ENCODE measurements at places on chromosomes 5 and 9. TPM values are rescaled to one million over a fixed set of nuclear protein-coding genes. Genes with fewer than 3 reads are reported as not detected.

NMUR2 gene
- total RNA-seq, result not detected

HMCN2 gene
- 40.5 TPM for total RNA-seq

PCDHA7 gene
- total RNA-seq, result not detected

GADD45G gene
- total RNA-seq, result 6.6 TPM

BRIX1 gene
- 10.7 TPM for total RNA-seq

FOXD4 gene
- 0.19 TPM for total RNA-seq

TLX3 gene
- not detected for total RNA-seq

PCDHA10 gene
- 0.29 TPM for total RNA-seq

ROR2 gene
- total RNA-seq, result 6.5 TPM

DMGDH gene
- 3.6 TPM for total RNA-seq

SIL1 gene
- total RNA-seq, result 35.6 TPM

GRCh38 chr9:105912157-105912862, 218.0 kb downstream of the TMEM38B start:
- no peak for DNase-seq

DNA sequence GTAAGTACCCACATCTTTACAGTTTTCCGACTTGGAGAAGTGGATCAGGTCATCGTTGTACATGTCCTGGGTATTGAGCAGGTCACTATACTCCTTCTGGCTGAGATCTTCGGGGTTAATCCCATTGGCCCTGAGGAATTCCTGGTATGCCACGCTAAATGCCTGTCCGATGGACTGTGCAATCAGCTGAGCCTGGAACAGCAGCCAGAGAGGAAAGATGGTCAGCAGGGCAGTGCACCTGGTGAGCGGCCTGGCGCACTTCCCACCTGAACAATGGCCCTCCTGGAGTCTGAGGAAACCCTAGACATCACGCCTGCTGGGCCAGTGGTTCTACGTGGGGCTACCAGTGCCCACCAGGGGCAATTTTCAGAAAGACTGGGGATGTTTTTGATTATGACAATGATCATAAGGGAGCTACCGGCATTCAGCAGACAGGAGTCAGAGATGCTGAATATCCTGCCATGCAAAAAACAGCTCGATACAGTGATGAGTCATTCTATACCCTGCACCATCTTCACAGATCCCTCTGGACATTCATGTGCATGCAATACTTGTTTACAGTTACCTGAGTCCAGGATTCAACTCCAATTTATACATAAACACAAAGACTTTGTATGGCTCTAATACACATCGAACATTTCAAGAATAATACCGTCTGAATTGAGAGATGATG, 127.2 kb downstream of the ENTREP1 start:
- no peak for DNase-seq

DNA sequence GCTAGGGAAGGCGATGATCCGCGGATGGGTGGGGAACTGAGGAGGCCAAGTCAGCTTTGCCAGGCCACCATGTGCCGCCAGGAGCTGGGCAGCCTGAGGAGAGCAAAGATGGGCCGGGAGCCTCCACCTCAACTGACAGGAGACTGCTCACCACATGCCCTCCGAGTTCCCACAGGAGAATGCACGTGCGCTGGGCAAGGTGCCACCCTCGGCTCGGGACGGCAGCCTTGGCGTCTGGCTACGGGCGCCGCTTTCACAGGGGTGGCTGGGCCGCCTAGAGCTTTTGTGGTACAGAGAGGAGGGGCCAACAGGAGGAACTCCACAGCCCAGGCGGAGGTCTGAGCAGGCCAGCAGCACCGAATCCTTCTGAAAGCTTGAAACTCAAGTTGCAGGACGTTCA, 5.3 kb upstream of the TBC1D9B start:
- no peak for DNase-seq

DNA sequence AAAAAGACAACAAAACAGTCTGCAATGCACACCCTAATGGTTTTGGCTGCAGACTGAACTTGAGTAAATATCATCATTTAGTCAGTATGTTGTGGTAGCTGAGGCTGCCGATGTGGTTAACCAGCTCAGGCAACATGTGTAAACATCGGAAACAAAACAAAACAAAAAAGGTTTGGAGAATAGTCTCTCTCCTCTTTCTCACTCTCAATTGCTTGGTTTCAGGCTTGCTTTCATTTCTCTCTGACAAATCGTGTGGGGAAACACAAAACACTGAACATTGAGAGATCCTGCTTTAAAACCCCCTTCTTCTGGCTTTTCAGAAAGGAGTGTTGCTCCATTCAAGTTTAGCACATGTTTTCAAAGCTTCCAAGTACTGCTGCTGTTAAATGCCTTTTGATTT, 453.3 kb downstream of the BNC2 start:
- no peak for DNase-seq

- no peak for DNase-seq
These were observed 213.2 kb downstream of the TMC1 start for GRCh38 chr9:72734631-72735030.

DNA sequence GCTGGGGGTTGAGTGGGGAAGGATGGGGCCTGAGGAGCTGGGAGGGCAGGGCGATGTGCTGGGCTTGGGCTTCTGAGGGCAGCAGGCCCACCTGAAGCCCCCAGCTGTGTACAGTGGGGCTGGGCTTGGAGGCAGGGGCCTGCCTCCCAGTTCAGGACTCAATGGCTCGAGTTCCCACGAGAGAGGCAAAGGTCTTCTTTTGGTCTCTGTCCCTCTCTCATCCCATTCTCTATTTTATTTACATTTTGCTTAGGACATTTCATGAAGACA, 180.6 kb downstream of the MACROH2A1 start:
- no peak for DNase-seq

GRCh38 chr5:137119321-137119720, 379.8 kb downstream of the SPOCK1 start:
- no peak for DNase-seq

DNA sequence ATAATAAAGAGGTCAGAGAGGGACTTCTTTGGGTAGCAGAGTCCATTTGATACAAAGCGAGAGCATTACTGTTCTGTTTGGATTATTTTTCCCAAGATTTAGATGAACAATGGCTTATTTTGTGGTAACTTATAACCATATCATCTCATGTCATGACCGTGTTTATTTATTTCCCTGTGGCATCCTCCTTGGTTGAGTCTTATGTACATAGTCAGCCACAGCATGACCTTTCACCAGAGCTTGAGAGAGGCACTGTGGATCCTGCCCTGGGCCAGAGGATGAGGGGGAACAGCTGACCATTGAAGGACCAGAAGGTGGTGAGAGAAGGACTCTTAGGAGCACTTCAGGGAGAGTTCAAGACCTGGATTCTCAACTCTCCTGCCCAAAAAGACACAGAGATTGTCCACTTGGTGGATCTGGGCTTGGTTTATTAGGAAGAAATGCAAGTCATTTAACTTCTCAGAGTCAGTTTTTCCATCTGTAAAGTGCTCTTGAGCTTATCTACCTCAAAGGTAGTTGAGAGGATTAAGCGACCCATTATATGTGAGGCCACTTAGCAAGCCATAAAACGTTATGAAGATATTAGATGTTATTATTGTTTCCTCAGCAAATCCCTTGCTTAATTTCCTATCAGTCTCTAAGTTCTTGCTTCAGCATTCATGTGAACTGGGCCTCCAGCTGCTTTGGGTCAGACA, 51.4 kb downstream of the PPIC start:
- DNase-seq, result no peak

DNA sequence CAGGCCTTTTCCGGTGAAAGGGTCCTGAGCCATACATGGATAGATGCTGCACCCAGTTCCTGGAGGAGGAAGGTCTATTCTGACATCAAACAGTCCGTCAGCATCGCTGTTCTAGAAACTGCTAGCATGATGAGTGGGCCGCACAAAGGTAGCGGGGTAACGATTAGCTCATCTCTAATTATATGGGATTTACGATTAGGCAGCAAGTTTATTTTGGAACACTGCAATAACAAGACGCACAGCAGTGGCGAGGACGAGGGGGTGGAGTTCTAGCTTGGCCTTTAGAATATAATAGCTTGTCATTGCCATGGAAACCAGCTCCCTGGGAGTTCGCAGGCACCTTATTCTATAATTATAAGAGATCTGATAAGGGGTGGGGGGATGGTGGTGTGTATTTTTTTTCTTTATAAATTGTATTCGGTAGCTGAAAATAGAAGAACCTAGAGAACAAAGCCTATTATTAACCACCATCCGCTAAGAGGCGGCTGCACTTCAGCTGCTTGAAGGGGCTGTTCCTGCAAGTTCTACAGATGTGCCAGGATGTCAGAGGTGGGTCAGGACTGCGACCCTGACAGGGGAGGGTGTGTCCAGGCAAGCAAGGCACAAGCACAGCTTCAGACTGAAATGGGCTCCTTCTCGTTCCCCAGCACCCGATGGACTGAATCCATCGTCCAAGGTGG, 311.0 kb downstream of the AGTPBP1 start:
- DNase-seq, result no peak

GRCh38 chr9:8816361-8816760, 1016.8 kb upstream of the DMAC1 start:
- no peak for DNase-seq

DNA sequence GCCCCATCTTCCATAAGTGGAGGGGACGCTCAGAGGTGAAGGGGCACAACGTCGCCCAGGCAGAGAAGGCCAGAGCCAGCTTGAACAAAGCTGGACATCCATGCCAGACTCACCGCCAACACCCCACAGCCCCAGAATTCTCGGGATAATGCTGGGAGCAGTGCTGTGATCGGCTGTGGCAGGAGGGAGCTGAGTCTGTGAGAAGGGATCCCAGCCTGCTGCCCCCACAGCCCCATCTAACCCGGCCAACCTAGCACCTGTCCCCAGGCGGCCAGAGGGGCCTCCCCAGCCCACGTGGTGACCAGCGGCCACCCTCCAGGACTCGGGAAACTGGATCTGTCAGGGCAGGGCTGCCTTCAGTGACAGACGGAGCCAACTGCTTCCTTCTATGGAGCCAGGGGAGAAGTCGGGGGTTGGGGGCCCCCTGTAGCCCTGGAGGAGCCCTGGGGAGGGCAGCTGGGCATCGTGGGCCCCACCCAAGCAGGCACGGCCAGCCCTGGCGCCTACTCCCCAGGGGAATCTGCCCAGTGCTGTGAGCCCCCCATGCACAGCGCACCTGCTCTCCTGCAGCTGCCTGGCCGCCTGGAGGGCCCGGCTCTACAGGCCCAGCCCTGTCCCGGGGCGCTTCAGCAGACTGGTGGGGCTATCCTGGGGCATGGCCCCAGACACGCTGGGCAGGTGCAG, 6.0 kb downstream of the BRD3 start:
- DNase-seq, result no peak

- no peak for DNase-seq
These were observed 68.2 kb downstream of the CDC14B start for GRCh38 chr9:96551403-96551802.

DNA sequence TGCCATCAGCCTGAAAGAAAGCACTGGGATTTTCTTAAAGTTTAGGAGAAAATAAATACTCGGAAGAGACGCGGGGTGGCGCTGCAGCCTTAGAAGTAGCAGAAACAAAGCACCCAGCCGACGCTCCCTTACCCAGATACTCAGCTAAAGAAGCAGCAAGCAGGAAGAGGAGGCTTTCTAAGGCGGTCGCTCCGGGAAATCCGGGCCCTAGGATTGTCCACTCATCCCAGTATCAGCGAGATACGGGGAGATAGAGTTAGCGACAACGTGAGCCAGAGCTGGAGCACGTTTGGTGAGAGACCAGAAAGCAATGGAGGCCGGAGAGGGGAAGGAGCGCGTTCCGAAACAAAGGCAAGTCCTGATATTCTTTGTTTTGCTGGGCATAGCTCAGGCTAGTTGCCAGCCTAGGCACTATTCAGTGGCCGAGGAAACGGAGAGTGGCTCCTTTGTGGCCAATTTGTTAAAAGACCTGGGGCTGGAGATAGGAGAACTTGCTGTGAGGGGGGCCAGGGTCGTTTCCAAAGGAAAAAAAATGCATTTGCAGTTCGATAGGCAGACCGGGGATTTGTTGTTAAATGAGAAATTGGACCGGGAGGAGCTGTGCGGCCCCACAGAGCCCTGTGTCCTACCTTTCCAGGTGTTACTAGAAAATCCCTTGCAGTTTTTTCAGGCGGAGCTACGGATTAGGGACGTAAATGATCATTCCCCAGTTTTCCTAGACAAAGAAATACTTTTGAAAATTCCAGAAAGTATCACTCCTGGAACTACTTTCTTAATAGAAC, at the start of gene PCDHB2:
Gene PCDHB2, plus strand, starts transcription at position 135 of the 782 bp plus-strand sequence. Its CDS starts 176 bp downstream, at position 311.
- no peak for DNase-seq

DNA sequence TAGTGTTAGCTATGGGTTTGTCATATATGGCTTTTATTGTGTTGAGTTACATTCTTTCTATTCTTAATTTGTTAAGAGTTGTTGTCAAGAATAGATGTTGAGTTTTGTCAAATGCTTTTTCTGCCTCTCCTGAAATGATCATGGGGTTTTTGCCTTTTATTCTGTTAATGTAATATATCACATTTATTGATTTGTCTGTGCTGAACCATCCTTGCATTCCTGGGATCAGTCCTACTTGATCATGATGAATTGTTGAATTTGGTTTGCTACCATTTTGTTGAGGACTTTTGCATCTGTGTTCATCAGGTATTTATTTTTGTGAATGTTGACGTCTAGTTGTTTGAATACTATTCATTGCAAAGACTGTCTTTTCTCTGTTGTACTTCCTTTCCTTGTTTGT, 23.9 kb downstream of the RIC1 start:
- DNase-seq, result no peak

- DNase-seq, result peak; percentile 48
These were observed 44.8 kb upstream of the EQTN start for GRCh38 chr9:27341545-27342294.

DNA sequence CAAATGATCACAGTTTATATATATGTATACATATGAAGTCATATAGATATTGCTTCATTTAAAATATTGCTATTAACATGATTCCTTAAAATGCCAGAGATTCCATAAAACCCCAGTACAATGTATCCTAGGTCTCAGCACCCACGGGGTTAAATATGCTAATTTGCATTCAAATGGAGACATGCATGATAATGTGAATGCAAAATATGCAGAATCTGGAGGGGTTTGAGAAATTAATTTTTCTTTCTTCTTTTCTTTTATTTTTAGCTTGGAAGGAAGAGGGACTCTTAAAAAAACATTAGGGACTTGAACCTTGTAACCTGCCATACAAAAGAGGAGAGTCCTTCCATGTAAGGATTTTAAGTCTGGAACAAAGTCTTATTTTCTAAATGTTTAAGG, 211.9 kb downstream of the MEF2C start:
- DNase-seq, result no peak

DNA sequence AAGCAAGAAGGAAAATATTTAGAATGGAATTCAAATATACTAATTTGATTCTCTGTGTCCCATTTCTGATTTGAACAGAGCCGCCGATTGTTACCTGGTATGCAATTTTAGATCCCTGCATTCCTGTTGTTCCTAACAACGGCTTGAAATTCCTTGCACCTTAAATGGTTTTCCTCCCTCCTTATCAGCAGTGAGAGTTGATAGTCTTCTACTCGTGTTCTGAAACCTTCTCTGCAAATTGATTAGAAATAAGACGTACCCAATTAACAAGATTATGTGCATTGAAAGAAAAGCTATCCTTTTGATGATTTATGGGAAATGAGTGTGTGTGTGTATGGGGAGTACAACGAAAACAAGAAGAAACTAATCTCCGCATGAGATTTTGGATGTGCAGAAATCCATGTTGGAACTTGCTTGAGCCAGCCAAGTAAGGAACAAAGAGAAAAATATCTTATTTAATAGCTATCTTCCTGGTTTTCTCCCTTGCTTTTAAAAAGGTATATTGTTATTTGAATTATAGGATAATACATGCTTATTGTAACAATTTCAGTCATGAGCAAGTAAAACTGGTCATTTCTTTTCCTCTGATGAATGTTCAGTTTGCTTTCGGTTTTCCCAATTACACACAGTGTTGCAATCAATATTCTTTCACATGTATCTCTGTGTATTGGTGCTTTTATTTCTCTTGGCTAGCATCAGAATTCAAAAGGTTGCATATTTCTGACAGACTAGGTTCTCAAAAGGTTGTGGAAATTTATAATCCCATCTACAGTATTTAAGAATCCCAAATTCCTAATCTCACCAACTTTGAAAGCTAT, 211.1 kb upstream of the ACTBL2 start:
- DNase-seq, result no peak

Measured in mucosa of descending colon (tissue), 3 donors.